Activated T-helper 17 cell treated with anti-CD3 and anti-CD28 coated beads, Interleukin-2, amount 50 U/mL, for 72 hours (primary cell): ENCODE measurements at places on chromosomes 16 and 17.

- peak; percentile 31 for ATAC-seq
- H3K4me3 ChIP-seq: no peak overlapping the region
- H3K27me3 ChIP-seq: peaks cover 16% of the 10 kb centered on the region
- H3K4me1 ChIP-seq: no peaks in the 10 kb centered on the region
- H3K36me3 ChIP-seq: no peaks in the 10 kb centered on the region
Measured at GRCh38 chr17:15171167-15172047, 93.7 kb downstream of the PMP22 start.

DNA sequence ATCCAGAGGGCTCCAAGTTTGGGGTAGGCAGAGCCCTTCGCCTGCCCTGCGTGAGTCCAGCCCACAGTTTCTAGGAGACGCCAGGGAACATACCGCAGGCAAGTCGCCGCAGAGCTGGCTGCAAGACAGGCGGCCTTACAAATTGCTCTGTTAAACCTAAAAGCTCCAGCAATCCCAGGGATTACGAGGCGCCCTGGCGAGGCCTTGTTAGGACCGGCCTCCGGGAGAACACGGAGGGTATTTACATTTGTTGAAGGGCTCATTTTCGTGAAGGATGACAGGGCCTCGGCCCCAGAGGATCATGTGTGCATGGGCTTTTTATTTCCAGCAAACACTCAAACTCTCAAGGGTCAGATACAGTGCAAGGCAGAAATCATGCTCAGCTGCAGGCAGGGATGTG is 77.6 kb upstream of the FOXF1 start:
- no peak for ATAC-seq
- no peak overlapping the region for H3K4me3 ChIP-seq

DNA sequence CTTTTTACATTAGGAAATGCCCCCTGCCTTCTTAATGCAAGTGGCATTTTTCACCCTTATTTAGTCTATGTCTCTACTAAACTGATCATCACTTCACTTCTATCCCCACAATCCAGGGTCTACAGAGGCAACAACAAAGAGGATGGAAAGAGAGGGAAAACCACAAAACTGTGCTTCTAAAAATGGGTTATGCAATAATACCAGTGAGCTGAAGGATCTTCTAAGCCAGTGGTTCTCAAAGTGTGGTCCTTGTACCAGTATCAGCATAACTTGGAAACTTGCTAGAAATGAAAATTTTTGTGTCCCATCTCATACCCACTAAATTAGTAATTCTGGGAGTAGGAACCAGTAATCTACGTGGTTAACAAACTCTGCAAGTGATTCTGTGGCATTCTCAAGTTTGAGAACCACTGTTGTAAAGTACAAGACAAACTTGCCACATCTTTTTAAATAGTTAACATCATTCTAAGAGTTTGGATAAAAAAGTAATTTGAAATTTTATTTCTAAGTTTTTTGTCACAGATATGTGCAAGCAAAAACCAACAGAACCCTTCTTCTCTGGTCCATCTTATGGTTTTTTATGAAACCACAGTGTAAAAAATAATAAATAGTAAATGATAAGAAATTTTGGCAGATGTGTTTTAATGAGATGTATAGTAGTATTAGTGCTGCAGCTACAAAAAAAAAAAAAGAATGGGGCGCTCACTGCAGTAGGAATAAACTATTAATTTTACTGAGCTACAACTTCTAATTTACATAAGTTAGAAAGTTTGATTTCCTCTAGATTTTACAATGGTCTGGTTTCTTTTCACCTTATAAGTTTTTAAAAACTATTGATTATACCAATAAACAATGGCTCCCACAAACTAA is 16.2 kb downstream of the CDC27 start:
- no peaks in the 10 kb centered on the region for H3K27me3 ChIP-seq
- H3K36me3 ChIP-seq: peaks cover 85% of the 10 kb centered on the region
- H3K27ac ChIP-seq: peak overlapping the region; percentile 30
- no peak overlapping the region for H3K4me3 ChIP-seq

DNA sequence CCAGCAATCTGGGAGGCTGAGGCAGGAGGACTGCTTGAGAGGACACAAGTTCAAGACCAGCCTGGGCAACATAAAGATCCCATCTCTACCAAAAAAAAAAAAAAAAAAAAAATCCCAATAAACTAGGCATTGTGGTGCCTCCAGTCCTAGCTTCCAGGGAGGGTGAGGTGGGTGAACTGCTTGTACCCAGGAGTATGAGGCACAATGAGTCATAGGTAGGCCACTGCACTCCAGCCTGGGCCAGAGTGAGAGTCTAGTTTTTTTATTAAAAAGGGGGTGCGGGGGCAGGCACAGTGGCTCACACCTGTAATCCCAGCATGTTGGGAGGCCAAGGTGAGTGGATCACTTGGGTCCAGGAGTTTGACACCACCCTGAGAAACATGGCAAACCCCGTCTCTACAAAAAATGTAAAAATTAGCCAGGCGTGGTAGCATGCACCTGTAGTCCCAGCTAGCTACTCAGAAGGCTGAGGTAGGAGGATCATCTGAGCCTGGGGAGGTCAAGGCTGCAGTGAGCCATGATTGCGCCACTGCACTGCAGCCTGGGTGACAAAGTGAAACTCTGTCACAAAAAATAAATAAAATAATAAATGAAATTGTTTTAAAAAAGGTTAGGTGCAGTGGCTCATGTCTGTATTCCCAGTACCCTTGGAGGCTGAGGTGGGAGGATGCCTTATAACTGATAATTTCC is 7.8 kb upstream of the CHST6 start:
- peaks cover 13% of the 10 kb centered on the region for H3K27me3 ChIP-seq
- H3K4me3 ChIP-seq: no peak overlapping the region
- H3K4me1 ChIP-seq: no peaks in the 10 kb centered on the region
- ATAC-seq: no peak
- H3K36me3 ChIP-seq: no peaks in the 10 kb centered on the region

- ATAC-seq: no peak
- H3K27me3 ChIP-seq: peaks cover 54% of the 10 kb centered on the region
- no peak overlapping the region for H3K27ac ChIP-seq
- H3K4me3 ChIP-seq: no peak overlapping the region
Measured at GRCh38 chr17:34222722-34223497, 32.2 kb upstream of the CCL2 start.
